ENCODE measurements at places on chromosomes 1 and 21.

DNA sequence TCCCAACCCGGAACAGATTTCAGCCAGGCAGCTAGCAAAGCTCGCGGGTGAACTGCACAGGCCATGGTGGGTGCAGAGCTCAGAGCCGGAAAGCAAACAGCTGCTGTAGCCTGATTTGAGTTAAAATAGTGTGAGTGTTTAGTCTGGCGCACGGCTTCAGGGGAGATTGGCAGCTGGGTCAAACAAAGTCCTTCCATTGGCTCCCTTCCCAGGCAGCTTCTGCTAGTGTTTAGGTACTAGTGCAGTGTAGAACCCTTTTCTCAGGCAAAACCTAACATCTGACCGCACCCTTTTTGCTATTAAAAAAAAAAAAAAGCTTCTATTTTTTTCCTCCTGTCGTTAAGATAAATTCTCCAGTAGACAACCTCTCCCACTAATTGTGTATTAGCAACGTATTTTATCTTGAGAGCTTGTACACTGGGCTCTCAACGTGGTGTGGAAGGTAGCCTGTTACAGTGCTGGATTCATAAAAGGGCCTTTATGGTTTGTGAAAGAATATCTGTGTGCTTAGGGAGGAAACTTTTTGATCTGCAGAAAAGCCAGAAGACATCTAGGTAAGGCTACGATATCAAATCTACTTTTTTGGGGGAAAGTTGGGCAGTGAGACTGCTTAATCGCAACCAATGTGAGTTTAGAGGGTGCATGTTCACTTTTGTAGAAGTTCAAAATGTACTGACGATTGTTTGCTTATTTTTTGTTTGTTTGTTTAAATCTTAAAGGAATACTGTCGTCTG lies 689.6 kb downstream of the USP25 start:
- no peaks in the 10 kb centered on the region for H3K27me3 ChIP-seq
- H3K4me1 ChIP-seq, result peaks cover 6% of the 10 kb centered on the region
- DNase-seq, result no peak
- H3K27ac ChIP-seq, result no peak overlapping the region

DNA sequence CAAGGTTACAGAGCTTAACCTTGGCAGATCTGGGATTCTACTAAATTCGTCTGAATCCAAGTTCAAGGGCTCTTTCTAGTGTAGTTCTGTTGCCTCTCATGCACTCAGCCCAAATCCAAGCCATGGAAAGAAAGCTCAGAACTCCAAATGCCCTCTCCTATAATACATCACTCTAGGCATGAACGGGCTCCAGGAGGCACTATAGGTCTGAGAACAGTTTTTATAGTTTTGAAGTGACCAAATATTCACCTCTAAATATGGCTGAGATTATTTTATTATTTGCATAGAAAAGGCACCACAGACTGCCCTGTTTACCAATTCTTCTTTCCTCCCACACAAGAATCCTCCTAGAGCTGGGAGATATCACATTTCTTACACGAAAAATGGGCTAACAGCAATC lies 327.9 kb upstream of the BEND5 start:
- no peak overlapping the region for H3K27ac ChIP-seq
- H3K4me3 ChIP-seq, result no peak overlapping the region
- H3K36me3 ChIP-seq, result no peaks in the 10 kb centered on the region

GRCh38 chr1:183806675-183807074 lies 1.8 kb downstream of the RGL1 start:
- H3K27ac ChIP-seq, result no peak overlapping the region
- no peak overlapping the region for H3K4me3 ChIP-seq
- H3K4me1 ChIP-seq, result peaks cover 27% of the 10 kb centered on the region
- no peaks in the 10 kb centered on the region for H3K36me3 ChIP-seq
- H3K27me3 ChIP-seq, result no peaks in the 10 kb centered on the region

GRCh38 chr1:212805767-212806166 lies 14.1 kb downstream of the TATDN3 start:
- H3K27me3 ChIP-seq, result no peaks in the 10 kb centered on the region
- no peak for DNase-seq
- H3K4me3 ChIP-seq, result no peak overlapping the region
- H3K4me1 ChIP-seq, result no peaks in the 10 kb centered on the region
- H3K27ac ChIP-seq, result no peak overlapping the region
- H3K36me3 ChIP-seq, result no peaks in the 10 kb centered on the region

DNA sequence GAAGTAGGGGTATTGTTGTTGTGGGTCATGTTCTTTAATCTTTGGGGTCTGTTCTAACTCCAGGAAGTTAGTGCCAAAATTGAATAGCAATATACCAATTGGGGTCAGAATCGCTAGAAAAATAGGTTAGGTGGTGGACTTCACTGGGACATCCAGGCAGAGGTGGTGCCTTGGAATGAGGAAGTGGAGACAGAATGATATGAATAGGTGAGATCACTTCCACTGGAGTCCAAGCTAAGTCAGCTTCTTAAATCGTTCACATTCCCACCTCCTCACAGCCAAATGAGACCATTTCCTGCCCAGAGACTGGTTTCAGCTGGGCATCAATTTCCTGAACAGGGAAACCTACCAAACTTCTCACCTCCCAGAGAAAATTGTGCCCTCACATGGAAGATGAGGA lies 137.8 kb upstream of the RAB4A start:
- peaks cover 38% of the 10 kb centered on the region for H3K27me3 ChIP-seq
- no peaks in the 10 kb centered on the region for H3K4me1 ChIP-seq
- H3K27ac ChIP-seq, result no peak overlapping the region
- H3K4me3 ChIP-seq, result no peak overlapping the region
- DNase-seq, result no peak
- no peaks in the 10 kb centered on the region for H3K36me3 ChIP-seq

- no peaks in the 10 kb centered on the region for H3K4me1 ChIP-seq
- no peaks in the 10 kb centered on the region for H3K36me3 ChIP-seq
- no peak overlapping the region for H3K27ac ChIP-seq
- no peak overlapping the region for H3K4me3 ChIP-seq
These were observed 149.9 kb upstream of the DNAH14 start for GRCh38 chr1:224779536-224779935.

DNA sequence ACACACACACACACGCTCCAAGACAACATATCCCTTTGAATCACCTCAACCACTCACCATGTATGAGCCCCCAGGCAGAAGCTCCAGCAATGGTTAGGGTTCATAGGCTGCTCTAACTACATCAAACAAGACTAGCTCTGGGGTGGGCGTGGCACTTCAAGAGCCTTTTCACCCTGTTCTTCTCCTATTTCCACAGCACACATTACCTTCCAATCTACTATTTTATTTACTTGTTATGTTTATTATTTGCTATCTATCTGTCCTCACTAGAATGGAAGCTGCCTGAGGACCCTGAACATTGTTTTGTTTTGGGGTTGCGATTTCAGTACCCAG lies 28.7 kb downstream of the TRABD2B start:
- H3K36me3 ChIP-seq, result no peaks in the 10 kb centered on the region
- no peaks in the 10 kb centered on the region for H3K27me3 ChIP-seq
- H3K4me3 ChIP-seq, result no peak overlapping the region
- no peak for DNase-seq

GRCh38 chr1:182217071-182217470 lies 155.6 kb upstream of the ZNF648 start:
- H3K27ac ChIP-seq, result peak overlapping the region; percentile 58
- no peak overlapping the region for H3K4me3 ChIP-seq
- peak; percentile 26 for DNase-seq
- H3K36me3 ChIP-seq, result no peaks in the 10 kb centered on the region

DNA sequence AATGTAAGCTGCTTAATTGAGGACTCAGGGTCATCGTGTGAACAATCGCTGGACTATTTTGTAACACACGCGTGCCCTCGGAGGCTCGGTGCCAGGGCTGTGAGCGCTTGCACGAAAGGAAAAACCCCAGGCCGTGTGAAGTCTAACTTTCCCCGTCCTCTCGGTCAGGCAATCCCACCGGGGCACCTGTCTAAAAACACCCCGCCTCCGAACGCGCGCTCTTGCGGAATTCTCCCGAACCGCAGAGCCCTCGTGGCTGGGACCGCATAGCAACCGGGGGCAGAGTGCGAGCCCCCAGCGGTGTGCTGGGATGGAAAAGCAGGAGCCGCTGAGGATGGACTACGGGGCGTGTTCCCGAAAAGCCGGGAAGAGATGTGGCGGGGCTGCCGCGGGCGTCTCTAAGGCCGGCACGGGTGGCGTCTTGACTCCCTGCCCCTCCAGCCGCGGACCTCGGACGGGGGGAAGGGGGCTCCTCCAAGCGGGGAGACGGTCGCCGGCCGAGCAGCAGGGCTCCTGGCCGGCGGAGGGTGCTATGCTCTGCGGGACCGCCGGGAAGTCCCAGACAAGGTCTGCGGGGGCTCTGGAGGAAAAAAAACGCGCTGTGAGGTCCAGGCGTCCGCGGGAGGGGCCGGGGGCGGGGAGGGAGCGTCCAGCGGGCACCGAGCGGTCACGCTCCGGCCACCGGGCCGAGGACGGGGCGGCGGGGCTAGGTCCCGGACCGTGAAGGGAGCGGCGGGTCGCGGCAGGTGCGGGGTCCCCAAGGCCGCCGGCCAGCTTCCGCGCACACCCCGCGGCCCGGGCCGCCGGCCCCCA lies 936 bp downstream of the ZBTB21 start:
- no peak for DNase-seq
- H3K27ac ChIP-seq, result peak overlapping the region; percentile 95
- H3K4me1 ChIP-seq, result peaks cover 23% of the 10 kb centered on the region
- peak overlapping the region; percentile 78 for H3K4me3 ChIP-seq
- H3K36me3 ChIP-seq, result no peaks in the 10 kb centered on the region

- no peak overlapping the region for H3K4me3 ChIP-seq
- DNase-seq, result no peak
- H3K27me3 ChIP-seq, result no peaks in the 10 kb centered on the region
- H3K27ac ChIP-seq, result no peak overlapping the region
These were observed 123.9 kb downstream of the PRDM2 start for GRCh38 chr1:13823936-13824335.

DNA sequence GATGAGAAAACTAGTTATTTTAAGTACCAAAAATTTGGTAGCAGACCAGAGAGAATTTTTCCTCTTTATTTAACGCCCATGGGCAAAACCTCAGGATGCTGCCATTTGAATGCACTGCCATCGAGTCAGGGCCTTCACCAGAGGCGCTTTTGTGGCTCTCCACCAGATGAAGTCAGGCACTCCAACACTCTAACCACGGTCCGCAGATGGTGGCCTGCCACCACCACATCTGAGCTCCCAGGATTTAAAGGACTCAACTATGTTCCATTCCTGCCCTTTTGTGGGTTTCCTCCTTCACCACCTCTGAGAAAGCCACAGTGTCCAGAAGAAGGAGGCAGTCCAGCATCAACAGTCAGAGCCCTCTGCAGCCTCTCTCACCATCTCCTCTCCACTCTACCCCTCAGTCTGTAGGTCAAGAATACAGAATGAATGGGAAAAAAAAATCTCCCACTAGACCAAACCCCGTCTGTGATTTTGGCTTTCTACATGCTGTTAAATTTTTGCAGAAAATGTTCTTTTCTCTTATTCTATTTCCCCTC lies 647.4 kb downstream of the USP25 start:
- no peaks in the 10 kb centered on the region for H3K27me3 ChIP-seq
- no peaks in the 10 kb centered on the region for H3K4me1 ChIP-seq
- H3K36me3 ChIP-seq, result no peaks in the 10 kb centered on the region
- DNase-seq, result no peak
- H3K27ac ChIP-seq, result no peak overlapping the region

DNA sequence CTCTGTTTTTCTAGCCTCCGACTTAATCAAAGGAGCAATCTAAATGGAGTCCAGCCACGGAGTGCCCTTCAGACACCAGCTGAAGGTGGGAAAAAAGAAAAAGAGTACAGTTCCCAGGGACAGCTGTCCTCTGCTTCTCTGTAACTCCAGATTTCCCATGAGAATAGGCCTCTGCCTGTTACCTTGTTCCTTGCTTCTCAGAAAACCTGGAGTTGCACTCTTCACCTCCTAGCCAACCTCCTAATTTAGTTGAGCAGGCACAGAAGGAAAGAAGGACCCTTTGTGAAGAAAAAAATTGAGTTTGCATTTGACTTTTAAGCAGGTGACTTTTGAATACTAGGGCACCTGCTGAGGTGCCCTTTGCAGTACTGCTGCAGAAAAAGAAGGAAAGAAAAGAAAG lies 8.3 kb downstream of the BARHL2 start:
- DNase-seq, result no peak
- no peaks in the 10 kb centered on the region for H3K36me3 ChIP-seq

Data from keratinocyte (primary cell).